ENCODE measurements at places on chromosomes 3 and 15.
A peak's percentile ranks its signal among the peaks of the same experiment; 100 is the strongest.

GRCh38 chr15:52709187-52709981 lies 30.2 kb upstream of the ATOSA start:
- no peak for DNase-seq

- DNase-seq: no peak
Measured at GRCh38 chr15:68298336-68298735, 20.8 kb downstream of the FEM1B start.

GRCh38 chr3:13201851-13202250 lies 128.6 kb upstream of the IQSEC1 start:
- no peak for DNase-seq

- DNase-seq: no peak
Measured at GRCh38 chr15:100484443-100484842, 44.3 kb downstream of the CERS3 start.

GRCh38 chr3:49004352-49005302 lies 2.6 kb upstream of the WDR6 start:
- DNase-seq: no peak

DNA sequence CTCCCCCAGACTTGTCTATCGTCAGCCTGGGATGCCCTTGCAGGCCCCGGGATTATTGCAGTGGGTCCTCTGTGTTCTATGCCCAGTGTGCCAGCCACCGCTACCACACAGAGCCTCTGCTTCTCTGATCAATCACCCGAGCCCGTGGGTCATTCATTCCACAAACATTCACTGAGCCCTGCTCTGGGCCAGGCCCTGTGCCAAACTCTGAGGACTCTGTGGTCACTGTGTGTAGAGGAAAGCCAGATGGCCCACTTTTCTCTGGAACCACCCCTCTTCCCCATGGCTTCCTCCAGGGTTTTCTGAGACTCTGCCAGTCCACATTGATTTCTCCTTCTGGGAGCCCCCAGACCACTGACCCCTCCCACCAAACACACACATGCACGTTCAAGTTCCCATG lies 55.5 kb downstream of the BSN start:
- no peak for DNase-seq

DNA sequence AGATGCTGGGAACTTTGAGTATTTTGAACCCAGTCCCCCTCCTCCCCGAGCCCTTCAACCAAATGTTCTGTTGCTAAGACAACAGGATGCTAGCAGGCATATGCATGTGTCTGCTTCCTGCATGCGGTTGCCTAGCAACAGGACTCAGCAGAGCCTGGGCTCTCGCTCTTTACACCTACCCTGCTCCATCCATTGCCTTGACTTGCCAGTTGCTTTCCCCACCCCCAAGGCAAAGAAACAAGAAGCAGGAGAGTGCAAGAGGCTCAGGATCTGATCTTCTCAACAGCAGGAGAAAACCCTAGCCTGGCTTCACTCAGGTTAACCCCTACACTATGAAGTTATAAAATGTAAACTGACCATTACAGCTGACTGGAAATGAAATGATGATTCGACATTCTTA lies 393.0 kb downstream of the IGSF11 start:
- no peak for DNase-seq

- no peak for DNase-seq
Measured at GRCh38 chr3:22608721-22609120, 594.4 kb upstream of the UBE2E2 start.

DNA sequence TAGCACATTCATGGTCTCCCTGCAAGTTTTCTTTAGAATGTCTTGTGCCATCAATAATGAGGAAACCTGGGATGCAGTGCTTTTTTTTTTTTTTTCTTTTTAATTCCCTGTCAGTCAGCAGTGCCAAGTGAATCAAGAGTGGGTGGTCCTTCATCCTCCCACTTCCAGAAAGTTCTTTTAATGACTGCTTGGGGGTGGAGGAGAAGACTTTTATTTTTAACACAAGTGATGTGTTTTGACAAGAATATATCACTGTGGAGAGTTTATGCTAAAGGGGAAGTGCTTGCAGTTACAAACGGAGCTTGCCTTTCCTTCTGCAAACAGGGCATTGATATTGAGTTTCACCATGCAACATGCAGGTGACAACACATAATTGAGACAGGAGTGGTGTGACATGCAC lies 69.7 kb downstream of the CACNA2D3 start:
- DNase-seq: no peak

DNA sequence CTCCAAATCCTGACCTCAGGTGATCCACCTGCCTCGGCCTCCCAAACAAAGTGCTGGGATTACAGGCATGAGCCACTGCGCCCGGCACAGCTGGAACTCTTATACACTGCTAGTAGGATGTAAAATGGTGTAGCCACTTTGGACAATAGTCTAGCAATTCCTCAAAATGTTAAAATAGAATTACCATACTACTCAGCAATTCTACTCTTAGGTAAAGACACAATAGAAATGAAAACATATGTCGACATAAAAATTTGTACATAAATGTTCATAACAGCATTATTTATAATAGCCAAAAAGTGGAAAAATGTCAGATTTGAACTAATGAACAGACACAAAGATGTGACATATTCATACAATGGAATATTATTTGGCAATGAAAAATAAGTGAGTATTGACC lies 33.4 kb downstream of the RAD18 start:
- no peak for DNase-seq

- no peak for DNase-seq
Measured at GRCh38 chr15:48087844-48088243, 32.9 kb upstream of the SLC24A5 start.

DNA sequence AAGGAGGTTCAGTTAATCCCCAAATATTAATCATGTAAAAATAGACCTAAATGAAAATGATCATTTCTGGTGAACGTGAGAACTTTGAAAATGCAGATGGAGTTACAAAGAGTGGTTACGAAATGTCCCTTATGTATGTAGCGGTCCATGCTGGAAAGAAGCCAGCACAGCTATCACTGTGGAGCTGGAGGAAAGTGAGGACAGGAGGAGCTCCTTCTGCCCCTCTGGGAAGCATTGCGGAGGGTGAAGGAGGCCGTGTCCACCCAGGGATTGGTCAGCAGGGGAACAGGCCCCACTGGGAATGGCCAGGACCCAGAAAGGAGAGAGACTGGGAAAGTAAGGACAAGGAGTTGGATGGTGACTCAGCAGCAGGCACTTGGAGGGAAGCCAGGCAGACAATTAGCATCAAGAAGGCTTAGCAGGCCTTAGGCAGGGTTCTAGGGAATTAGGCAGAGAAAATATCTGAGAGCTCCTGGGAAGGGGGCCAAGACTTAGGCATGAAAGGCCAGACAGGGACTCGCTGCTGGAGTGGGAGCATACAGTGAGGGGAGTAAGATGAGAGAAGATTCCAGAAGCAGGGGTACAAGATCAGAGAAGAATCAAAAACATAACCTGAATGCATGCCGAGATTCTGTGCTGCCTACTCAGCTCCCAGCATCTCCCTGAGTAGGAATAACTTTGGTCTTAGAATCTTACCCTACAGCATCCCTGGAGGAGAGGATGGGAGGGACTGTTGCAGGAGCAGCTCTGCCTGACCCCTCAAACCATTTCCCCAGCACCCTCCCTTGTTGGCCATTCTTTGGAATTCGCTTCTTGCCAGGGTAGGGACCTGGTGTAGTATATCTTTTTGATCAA lies 171.0 kb upstream of the UMPS start:
- peak; percentile 77 for DNase-seq

DNA sequence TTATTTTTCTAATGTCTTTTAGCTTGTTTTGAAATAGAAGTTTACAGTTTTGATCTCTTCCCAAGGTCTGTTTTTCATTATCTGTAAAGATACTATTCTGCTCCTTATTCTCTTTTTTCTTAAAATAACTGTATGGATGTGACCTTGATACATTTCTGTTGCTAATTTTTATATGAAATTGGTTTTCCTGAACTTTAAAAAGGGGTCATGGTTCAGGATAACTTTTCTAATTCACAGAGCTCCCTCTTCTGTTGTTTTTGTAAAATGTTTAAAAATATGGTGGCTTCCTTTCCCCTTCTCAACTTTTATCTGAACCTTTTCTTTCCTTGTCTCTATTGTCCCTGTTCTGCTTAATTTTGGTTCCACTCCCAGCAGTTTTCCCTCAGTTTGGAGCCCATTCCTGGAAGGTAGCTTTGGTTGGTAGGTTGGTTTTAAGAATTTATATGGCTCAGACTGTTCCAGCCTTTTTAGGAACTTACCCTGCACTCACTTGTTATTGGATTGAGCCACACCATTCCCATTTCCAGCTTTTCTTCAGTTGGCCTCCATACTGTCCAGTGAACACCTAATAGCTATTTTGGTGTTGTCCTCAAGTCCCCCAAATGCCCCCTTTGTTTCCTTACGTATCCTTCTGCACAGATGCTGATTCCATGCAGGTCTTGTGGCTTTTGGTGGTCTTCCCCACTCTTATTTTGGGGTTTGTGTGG lies 70.3 kb downstream of the SLMAP start:
- DNase-seq: no peak

DNA sequence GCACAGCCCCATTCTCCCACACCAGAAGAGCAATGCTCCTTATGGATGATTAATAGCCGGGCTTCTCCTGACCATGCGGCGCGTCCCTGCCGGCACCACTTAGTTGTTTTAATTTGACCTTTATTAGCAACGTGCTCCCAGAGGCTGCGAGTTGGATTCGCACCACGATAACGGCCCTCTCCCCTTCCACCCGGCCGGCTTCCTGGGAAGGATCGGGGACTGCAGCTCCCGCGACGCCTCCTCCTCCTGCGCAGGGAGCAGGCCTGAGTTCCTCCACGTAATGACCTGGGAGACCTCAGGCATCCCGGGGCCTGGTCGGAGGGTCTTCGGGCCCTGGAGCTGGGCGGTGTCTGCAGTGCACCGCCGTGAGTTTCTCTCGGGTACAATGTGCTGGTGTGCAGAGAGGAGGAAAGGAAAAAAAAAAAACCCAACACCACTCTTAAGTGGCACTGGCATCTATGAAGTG lies 243.3 kb upstream of the TOPAZ1 start:
- no peak for DNase-seq

DNA sequence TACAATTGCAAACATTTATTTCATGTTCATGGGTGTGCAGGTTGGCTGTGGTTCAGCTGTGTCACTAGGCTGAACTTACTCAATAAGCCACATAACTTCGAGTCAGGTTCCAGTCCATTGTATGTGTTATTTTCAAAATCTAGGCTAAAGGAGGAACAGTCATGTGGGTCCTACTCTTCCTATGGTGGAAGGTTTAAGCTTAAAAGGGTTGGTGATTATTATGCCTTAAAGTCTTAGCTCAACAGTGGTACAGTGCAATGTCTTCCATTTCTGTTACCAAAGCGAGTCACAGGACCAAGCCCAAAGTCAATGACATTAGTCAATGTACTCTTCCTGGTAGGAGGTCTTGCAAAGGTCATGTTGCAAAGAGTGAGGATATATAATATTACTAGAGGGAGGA lies 78.2 kb downstream of the ATG7 start:
- no peak for DNase-seq

DNA sequence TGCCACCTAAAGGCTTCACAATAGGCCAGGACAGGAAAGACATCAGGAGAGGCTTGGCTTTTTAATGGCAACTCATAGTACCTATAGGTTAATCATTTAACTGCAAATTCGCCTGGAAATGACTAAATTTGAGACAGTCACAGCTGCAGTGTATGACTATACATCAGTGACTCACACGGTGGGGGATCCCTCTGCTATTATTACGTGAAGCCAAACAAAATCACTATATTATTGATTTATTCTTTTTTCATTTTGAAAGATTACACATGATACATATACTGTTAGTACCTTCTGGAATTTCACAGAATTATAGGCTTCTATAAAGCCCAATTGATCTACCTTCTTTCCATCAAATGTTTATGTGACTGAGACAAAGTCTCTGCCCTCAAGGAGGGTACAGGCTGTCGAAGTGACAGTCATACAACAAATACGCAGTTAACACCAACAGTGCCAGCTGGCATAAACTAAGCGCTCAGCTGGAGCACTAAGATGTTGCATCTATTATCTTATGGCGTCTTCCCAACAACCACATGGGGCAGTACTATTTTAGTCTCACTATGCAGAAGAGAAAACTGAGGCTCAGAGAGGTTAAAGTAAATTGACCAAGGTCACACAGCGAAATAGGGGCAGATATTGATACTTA lies 82.0 kb upstream of the LMOD3 start:
- no peak for DNase-seq

DNA sequence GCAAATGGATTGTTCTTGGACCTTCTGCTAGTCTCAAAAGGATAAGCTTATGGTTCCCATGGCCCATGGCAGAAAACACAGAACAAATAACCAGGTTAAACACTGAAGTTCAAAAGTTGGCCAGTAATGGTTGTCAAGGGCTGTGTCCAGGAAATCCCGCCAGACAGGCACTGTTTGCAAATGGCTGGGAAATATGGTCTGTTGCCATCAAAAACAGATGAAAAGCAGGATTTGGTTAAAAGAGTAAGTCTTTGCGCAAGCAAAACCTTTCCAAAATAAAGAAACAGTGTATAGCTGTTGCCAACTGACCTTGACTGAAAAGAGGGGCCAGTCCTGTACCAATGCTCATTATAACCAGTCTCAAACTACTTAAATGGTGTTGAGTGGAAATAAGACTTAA lies 58.6 kb downstream of the WWTR1 start:
- DNase-seq: no peak
